ENCODE measurements at places on chromosomes 5 and 9.
A peak's percentile ranks its signal among the peaks of the same experiment; 100 is the strongest.

DNA sequence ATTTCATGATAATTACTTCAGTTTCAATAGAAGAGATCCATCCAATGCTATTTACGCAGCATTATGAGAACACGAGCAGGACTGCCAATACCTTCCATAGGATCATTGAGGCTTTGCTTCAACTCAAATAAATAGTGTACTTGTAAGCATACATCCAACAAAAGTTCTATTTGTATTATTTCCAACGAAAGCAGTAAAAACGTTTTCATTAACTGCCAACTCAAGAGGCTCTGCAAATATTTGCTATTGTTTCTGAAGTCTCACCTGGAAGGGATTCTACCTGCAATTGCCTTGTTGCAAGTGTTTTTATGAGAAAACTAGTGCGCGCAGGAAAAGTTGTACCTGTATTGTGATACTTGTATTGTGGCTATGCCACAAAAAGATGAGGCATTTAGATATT, 11.0 kb upstream of the GNPDA1 start:
- DNase-seq, result no peak

DNA sequence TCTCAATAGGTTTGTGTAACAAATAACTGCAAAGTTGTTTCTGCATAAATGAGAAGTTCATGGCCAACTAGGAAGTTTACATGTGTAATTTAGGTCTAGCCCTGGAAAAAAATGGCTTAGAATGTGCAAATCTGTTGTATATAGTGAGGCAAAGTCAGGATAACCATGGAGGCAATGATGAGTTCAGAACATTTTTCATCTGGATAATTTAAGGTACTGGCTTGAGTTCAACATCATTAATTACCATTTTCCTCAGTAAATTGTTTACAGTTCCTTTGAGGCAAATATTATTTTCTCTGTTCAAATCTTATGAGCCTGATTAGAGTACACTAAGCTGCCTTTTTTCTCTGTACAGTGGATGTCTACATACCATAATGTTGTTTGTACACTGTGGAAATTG, 1259.0 kb upstream of the NUDT12 start:
- DNase-seq, result no peak

DNA sequence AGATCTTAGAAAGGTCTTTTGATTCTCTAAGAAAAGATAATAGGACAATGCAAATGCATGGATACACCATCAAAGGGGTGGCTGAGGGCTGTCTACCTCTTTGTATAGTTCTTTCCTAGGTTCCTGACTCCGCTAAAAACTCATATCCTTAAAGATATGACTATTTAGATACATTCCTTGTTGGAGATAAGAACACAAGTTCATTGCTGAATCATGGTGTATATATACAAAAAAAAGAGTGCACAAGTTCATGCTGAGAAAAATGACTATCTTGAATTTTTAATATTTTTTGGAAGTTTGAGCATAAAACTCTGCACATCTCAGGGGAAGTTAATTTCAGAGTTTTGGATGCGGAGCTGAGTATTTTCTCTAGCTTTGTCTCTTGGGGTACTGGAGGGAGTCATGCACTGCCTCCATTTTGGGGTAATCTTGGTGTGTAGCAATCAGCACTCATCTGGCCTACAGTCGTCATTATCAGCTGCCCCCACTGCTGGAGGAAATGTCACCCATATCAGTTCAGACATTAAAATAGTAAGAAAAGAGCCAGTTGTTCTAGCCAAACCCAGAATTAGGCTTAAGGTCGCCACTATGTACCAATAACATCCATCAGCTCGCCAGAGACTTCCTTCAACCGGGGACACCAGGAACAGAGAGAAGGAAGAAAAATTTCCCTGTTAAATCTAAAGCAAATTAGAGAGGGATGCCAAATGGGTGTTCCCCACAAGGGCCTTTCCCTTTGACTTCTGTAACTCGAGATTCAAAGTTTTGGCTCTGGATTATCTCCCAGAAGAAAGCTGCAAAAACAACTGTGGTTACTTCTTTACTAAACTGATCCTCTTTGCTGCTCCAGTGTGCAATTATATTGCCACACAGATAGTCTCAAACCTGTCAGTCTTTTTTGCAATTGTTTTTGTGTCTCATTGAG, 49.0 kb downstream of the PTTG1 start:
- peak; percentile 36 for DNase-seq

DNA sequence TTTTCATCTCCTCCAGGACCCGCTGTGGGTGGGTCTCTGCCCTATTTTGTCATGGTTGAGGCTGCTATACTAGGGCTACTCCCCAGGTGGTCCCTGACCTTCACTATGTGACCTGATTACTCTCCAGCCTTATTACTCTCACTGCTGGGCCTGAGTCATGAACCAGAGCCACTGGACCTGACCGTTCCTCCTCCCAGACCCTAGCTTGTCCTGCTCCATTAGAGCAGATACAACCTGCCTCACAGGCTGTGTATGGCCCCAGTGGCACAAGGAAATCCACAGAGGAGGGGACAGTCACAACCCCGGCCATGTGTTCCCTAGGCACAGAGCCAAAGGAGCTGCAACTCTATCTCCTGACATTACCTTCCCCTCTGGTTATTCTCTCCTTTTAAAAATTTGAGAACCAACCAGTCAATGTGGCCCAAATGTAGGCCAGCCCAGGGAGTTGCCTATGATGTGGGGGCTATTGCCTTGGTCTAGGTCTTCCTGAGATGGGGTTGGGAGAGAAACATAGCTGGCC, 96.0 kb upstream of the FSTL4 start:
- no peak for DNase-seq

DNA sequence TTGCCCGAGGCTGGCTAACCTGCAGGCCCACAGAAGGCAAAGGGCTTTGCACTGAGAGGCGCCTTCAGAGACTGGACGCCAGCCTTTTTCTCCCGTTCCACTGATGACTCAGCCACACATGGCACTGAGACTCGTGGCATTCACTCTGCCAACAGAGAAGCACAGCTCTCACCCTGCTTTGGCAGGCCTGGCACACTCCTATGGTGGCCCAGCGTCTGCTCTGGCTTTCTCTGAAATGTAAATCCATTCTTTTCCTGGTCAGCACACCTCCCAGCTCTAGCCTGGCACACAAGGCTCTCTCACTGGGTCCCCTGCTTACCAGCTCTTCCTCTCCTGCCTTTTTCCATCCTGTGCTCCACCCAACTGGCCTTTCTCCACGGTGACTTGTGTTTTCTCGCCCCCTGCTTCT, 5.9 kb upstream of the MELK start:
- no peak for DNase-seq

DNA sequence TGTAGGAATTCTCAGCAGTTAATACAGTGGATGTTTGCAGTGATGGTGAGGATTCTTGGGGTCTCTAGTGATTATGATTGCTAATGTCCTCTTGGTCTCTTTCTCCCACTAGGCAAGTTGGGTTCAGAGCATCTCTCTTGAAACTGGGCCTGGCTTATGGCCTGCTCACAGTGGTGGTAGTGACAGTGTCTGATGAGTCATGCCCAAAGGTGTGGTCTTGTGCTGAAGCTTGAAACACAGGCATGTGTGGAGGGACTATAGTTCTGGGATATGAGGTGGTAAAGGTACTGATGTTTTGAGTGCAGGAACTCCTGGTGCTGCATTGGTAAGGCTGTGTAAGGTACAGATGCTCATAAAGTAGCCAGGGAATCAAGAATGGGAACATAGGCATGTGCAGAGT, 231.1 kb downstream of the FAM170A start:
- DNase-seq, result no peak
